ENCODE measurements at places on chromosomes 3 and 15.

- no peak for DNase-seq
These were observed 289.8 kb upstream of the ROPN1 start for GRCh38 chr3:124281453-124282316.

- DNase-seq = no peak
These were observed 12.4 kb upstream of the CPNE4 start for GRCh38 chr3:132047209-132047608.

DNA sequence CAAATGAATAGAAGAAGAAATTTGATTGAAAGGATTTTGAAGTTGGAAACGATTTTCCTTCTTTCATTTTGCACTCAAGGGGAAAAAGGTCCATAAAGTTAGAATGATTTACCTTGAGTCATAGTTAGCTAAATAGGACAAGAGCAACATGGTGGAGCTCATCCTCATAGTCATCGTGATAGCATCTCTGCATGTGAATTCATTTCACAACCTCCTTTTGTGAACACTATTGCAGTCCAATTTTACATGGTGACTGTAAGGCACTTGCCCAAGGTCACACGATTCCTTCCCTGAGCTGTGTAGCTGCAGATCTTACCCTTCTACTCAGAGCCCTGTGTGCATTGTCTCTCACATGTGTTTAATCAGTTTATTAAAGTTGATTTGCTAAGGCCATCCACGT is 359.8 kb upstream of the C2CD4B start:
- DNase-seq = no peak

DNA sequence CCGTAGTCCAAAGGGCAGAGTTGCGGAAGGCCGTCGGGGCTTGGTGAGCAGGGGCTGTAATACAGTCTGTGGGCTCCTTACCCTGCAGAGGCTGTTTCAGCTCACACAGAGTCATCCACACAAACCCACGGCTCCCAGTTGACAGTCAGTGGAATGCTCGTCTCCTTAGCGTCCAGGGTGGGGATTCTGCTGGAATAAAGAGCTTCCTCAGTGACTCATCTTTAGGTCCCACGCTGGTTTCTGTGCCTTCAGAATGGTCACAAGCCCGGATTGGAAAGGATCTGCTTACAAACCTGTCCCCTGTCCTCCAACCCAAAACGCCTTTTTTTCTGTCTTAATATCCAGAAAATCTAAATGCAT is 201.3 kb upstream of the TPM1 start:
- no peak for DNase-seq

DNA sequence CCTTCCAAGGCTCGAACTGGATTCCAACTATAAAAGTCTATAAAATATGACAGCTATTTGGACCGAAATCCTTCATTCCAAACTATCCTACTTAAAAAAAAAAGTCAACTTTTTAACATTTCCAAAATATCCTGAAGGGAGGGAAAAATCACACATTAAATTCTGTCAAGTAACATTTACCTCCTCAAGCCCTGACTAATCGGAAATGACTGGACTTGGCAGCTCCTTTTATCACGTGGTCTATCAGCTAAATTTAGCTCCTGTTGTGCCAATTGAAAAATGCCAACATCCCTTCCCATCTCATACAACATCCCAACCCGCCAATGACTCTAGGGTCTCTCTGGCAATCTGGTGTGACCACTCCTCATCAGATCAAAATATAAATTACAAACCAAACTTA is 297.9 kb downstream of the FHIT start:
- DNase-seq = no peak

GRCh38 chr15:83476066-83476465 is 28.9 kb downstream of the SH3GL3 start:
- DNase-seq = no peak

DNA sequence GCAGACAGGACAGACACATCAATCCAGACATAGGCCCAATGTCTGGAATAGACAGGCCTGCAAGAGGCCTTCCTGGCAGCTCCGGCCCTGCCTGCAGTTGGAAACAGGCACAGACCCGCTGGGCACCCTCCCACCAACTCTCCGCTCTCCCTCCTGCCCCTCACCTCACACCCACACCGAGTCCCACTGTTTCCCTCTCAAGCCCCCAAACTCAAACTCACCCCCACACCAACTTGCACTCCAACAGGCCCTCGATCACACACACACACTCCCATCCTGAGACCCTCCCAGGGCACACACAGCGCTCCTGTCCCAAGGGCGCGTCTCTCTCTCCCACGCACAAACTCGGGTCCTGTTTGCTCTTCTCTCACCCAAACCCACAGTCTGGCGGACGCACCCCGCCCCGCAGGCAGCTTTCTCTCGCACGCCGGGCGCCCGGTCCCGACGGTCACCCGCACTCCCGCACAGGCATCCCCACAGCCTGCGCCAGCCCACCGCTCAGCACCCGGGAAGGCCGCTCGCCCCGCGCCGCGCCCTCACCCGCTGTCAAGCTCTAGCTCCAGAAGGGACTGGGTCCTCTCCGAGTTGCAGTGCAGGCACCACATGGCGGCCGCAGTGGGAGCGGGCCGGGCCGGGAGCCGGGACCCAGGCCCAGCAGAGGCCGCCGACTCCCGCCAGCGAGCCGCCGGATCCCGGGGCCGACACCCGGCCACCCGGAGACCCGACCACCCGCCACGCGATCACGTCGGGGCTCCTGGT is 106.2 kb downstream of the IQSEC1 start:
- DNase-seq = no peak

GRCh38 chr15:56936929-56937328 is 18.5 kb downstream of the TCF12 start:
- DNase-seq = no peak

DNA sequence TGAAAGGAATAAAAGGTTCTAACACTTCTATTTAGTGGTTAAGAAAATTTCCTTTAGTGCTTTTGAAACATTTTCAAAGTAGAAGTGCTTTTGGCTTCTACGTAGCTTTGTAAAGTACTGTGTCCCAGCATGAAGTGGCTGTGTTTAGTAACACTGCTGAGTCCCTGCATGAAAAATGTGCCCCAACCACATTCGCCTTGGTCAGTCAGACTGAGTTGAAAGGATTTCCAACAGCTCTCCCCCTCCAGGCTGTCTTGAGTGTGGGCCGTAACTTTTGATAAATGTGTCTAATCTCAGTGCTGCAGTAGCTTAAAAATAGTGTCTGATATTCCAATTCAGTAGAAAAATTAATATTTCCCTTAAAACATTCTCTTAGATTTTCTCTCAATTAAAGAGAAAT is 115.0 kb downstream of the NR1D2 start:
- DNase-seq = no peak

DNA sequence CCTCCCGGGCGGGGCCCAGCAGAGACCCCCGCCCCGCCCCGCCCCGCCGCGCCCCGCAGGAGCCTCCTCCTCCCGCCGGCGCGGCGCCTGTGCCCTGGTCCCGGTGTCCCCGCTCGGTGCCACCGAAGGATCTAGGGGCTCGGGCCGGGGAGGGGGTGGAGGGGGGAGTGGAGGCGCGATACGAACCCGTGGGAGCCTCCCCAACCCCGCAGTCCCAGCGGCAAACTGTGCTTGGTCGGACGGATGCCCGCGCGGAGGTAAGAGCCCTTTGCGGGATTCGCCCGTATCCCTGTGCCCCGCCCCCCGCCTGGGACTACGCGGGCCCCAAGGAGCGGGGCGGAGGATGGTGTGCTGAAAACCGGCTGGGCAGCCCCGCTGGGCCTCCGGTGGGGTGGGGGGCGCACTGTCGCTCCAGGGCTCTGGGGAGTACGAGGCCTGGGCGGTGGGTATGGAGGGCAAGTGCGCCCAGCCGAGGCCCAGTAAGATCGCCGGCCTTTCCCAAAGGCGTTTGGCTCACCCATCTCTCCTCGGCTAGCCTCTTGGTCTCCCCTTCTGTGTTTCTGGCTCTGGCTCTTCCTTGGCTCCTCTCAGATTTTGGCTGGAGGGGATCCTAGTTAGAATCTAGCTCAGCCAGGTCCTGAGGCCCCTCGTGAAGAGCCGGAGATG is 65.6 kb upstream of the POLG start:
- DNase-seq = no peak

GRCh38 chr3:13323822-13324221 is 96.3 kb downstream of the NUP210 start:
- DNase-seq = no peak

- DNase-seq = peak; percentile 20
These were observed 725.5 kb upstream of the ARRDC4 start for GRCh38 chr15:97234851-97235610.

GRCh38 chr3:184630861-184631471 is 69.4 kb downstream of the EPHB3 start:
- DNase-seq = no peak

GRCh38 chr15:43828061-43828657 is 1.4 kb downstream of the WDR76 start:
- no peak for DNase-seq

GRCh38 chr15:51375966-51376640 is 34.6 kb downstream of the GLDN start:
- DNase-seq = no peak

GRCh38 chr15:74850393-74850792 is 7.4 kb upstream of the ULK3 start:
- DNase-seq = no peak

DNA sequence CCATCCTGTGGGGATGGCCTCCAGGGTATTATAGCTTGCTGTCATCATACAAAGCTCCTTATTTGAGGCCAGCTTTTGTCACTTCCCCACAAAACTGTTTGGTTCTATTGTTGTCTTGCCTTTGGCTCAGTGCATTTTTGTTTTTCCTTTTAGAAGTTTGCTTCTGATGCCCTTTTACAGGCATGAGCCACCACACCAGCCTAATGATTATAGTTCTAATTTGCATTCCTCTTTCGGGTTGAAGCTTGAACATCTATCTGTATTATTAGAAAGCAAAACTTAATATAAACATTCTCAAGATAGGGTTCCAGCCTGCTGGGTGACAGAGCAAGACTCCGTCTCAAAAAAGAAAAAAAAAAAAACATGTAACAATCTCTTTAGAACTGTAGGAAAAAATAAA is 39.8 kb downstream of the SMARCC1 start:
- DNase-seq = no peak

- DNase-seq = no peak
These were observed 106.3 kb downstream of the PLD1 start for GRCh38 chr3:171704002-171704401.

DNA sequence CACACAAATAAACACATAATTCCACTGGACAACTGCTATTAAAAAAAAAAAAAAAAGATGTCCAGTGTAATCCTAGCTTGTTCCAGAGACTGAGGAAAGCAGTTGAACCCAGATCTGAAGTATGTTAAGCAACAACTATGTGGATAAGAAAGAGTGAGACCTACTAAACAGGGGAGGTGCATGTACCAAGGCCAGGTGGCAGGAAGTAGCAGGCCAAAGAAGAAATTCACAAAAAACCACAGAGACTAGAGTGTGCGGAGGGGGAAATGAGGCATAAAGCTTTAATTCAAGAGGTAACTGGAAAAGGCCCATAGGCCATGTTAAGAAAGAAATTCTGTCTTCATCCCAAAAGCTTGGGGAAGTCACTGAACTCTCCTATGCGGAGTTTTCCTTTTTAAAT is 490.0 kb downstream of the NAALADL2 start:
- DNase-seq = no peak

DNA sequence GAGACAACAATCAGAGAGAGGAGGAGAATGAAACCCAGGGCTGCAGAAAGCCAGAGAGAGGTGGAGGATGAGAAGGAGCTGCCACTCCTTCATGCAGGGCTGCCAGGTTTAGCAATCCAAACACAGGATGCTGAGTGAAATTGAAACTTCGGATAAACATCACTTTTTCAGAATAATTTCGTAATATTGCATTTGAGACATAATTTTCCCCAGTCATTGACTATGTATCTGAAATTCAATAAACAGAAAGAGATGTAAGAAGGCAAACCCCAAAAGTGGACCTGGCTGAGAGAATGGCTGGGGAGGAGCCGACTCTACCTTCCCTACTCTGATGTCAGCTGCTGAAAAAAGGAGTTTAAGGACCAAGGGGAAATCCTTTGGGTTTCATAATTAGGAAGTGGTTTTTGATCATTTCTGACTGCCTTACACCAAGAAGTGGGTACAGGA is 33.8 kb downstream of the SLC9A9 start:
- DNase-seq = peak; percentile 35

- DNase-seq = no peak
These were observed 767 bp downstream of the EPM2AIP1 start for GRCh38 chr3:36991923-36992805.

- no peak for DNase-seq
These were observed 129.5 kb downstream of the THRB start for GRCh38 chr3:24365168-24365567.

GRCh38 chr3:46861605-46862368 is 1.5 kb downstream of the MYL3 start:
- no peak for DNase-seq

GRCh38 chr3:172595664-172596393 is 72.6 kb upstream of the TNFSF10 start:
- no peak for DNase-seq

- DNase-seq = no peak
These were observed 247.4 kb upstream of the SATB1 start for GRCh38 chr3:18672561-18672960.

- DNase-seq = no peak
These were observed 1.3 kb downstream of the HDDC3 start for GRCh38 chr15:90930861-90931574.

- peak; percentile 13 for DNase-seq
These were observed 38.6 kb downstream of the ACSBG1 start for GRCh38 chr15:78195735-78196201.

- no peak for DNase-seq
These were observed 37.5 kb upstream of the IQSEC1 start for GRCh38 chr3:13110678-13111116.

- DNase-seq = no peak
These were observed 49.1 kb downstream of the KLHL25 start for GRCh38 chr15:85745525-85746150.

- no peak for DNase-seq
These were observed 90.9 kb downstream of the SEC22A start for GRCh38 chr3:123292321-123293310.

GRCh38 chr3:41847679-41848078 is 114.2 kb downstream of the ULK4 start:
- DNase-seq = no peak
